CD4-positive, alpha-beta memory T cell (primary cell): ENCODE measurements at places on chromosomes 5 and 9.

DNA sequence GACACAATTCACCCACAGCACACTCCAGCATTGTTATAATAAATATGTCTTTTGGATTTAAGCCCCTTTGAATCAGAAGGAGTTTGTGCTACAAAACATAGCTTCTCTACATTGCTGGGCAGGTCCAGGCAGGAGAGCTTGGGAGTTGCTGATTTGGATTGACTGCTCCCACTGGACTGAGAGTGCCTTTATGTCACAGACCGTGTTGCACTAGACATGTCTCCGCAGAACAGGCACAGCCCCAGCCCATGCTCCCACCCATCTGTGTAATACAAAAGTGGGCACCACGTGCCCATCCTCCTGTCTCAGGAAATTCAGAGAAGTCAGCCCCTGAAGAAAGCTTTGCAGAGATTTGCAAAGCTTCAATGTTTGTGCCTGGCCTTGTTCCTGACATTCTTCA lies 117.1 kb downstream of the MED10 start:
- DNase-seq = no peak

DNA sequence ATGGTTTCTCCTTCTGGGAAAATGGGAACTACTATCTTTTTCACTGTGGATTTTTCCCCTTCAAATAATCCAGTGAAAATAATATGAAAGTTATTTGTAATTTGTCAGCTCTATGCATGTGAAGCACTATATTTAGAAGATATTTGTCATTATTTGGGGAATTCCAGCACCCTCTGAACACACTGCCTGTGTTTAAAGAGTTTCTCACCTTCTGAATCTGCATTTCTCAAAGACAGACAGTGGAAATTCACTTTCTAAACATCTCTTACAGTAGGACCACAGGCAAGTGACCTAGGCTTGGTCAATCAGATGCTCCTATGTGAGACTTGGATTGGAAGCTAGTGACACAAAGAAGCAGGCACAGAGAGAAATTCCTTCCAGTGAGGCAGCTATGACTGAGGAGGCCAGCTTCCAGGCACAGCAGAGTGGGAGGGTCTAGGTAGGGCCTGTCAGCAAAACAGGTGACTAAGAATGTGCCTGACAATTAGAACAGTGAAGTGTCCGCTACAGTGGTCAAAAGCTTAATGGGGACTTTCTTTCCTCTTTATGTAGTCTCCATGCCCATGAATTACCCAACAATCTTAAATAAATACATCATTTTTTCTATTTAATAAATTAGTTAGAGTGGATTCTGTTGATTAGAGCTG lies 167.2 kb downstream of the HMHB1 start:
- DNase-seq = no peak

- DNase-seq = no peak
These were observed 39.0 kb upstream of the ICE1 start for GRCh38 chr5:5383461-5383860.

DNA sequence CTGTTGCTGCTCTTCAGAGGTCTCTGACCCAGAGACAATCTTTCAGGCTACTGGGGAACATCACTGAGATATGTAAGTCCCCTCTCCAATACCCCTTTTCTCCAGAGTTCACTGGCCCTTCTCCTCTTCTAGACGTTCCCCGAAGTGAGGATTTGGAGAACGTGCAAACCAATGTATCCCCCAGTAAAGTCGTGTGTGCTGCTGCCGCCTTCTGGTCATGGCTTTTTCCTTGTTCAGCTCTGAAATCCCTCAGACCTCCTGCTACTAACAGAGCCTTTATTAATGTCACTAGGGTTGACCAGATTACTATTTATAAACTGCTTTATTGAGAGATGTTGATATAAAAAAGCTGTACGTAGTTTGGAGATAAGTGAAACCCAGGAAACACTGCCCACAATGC lies 1028.6 kb downstream of the CDH9 start:
- no peak for DNase-seq

DNA sequence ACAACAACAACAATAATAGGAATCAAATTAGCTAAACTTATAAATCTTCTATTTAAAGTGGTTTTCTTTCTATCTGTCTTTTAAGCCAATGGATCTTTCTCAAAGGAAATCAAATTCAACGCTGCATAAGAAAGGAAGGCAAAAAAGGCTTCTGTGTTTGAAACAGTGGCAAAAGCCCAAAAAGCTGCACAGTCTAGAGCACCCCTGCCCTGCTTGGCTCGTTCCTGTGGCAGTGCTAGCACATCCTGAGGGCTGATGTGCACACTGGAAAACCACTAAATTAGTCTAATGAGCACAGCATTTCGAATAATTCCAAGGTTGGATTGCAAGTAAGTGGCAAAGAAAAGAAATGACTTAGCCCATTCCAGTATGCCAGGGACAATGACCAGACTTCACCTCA lies 80.7 kb downstream of the AP3B1 start:
- no peak for DNase-seq

- no peak for DNase-seq
These were observed 84.6 kb upstream of the FSTL4 start for GRCh38 chr5:133696782-133697507.

DNA sequence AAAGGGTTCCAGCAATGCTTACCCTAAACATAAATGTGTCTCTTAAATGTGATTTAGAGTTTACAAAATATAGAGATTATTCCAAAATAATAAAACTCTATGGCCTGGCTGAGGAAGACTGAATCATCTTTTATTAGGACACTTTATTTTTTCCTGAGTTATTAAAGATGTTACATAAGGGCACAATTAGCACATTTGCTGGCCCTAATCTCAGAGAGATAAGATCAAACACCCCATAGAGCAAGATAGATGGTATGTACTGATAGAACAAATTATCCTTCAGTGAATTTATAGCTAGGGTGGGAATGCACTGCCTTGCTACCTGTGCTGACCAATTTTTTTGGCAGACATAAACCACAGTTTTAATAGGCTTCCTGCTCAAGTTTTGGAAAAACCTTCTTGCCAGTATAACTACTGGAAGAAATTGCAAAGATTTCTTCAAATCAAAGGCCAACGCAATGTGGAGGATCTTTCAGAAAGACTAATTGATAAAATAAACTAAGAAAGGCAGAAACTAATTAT lies 367.1 kb upstream of the MPDZ start:
- DNase-seq = no peak

- DNase-seq = no peak
These were observed 425.3 kb downstream of the CSNK1G3 start for GRCh38 chr5:123937230-123937629.

DNA sequence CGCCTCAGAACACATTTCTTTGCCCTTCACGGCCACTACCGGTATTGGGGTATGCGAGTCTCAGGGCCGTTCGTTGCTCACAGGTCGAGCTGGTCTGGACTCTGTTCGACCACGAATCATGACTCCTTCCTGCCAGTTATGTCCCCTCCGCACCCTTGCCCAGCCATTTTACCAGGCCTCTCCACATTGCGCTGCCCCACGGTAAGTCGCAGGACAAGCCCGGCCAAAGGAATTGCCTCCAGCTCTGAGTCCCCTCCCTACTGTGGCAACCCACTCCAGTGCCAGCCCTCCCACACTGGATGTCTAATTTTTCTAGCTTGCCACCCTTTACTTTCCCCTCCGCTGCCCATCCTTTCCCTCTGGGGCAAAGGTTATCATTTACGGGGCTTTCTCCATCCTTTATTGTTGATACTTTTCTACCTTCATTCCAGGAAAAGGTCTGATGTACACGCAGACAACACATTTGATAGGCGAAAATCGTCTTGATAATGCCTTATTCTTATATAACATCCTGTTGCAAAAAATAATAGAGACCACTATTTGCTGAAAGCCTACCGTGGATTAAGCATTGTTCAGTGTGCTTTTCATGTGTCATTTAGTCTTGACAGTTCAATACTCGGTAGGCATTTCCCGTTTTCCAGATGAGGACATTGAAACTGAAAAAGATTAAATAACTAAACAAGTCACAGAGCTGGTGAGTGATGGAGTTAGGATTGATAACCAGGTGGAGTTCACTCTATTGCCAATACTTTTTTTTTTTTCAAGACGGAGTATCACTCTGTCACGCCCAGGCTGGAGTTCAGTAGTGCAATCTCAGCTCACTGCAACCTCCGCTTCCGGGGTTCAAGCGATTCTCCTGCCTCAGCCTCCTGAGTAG lies 958 bp upstream of the HSPA5 start:
- no peak for DNase-seq

- DNase-seq = no peak
These were observed 146.6 kb downstream of the CTNND2 start for GRCh38 chr5:11757661-11758060.

- DNase-seq = no peak
These were observed 133.6 kb downstream of the MVB12B start for GRCh38 chr9:126459965-126460843.

DNA sequence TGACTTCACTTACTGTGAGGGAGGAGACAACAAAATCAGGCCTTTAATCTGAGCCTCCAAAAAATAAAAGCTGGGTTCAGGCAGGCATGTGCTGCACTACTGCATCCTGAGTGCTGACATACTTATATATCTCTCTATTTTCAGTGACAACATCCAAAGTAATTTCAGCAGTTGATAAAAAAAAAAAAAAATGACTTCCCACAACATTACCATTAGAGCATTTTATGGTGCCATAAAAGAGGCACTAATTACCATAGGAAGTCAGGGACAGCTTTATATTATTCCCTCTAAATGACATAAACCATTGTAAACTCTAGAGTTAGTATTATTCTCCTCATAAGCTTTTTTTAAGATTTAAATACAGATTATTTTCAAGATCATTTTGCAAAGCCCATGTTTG lies 346.1 kb downstream of the SLCO4C1 start:
- no peak for DNase-seq

DNA sequence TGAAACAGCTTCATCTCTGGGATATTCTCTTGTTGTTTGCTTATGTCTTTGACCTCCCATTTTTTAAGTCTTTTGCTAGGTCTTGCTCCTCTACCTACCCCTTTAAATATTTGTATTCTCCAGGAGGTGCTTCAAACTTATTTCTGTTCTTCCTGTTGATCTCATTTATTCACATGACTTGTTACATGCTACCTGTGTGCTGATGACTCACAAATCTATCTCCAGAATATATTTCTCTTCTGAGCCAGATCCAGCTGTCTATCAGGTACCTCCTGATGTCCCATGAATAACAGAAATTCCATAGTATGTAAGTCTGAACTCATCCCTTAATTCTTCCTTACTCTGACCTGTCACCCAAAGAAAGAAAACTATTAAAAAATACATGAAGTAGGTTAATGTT lies 11.0 kb downstream of the NIPBL start:
- DNase-seq = no peak
